ENCODE measurements at places on chromosomes 6 and 20.

DNA sequence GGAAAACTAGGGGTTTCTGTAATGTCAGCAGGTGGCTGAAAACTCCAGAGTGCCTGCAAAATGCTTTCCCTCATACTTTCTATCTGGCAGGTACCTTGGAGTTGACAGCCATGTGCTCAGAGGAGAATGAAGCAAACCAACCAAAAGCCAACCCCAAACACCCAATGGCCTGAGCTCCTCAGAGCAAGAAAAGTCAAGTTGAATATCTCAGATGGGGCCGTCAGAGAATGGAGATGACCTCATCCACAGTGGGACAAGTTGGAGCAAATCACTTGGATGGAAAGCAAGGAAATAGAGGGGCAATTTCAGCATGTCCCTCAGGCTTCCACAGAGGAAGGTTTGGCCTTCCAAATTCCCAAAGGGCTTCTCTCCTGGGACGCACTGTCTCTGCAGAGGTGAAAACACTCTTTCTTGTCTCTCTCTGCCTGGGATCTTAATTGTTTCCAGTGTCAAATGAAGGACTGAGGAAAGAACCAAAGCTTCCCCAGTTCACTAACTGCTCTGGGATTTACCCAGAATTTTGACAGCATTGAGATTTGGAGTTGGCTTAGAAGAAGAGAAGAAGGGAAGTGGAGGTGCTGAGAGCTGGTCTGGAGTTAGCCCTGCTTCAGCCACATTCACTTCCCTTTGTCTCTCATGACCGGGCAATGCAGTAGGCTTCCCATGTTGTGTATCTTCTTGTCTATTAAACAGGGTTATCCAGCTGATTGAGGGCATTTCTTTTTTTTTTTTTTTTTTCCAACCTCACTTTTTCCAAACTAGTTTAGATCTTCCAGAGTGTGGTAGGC lies 42.2 kb downstream of the PRND start:
- no peak for DNase-seq

DNA sequence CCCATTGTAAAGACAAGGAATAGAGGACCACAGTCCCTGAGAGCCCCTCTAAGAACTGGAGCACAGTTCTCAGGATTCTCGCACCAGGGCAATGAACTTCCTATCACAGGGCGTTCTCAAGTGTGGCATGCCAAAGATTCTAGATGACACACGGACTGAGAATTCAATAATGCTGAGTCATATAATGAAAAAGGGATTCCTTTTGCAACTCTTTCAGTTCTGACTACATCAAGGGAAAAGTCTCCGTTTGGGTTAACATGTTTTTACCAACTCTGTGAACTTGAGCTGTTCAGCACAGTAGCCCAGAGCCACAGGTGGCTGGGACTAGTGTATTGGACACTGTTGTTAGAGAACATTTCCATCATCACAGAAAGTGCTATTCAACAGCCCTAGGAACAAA lies 3.4 kb downstream of the MED20 start:
- DNase-seq, result peak; percentile 49

GRCh38 chr20:44018259-44018941 lies 103.7 kb downstream of the TOX2 start:
- no peak for DNase-seq

- no peak for DNase-seq
These were observed 18.7 kb upstream of the COL10A1 start for GRCh38 chr6:116144605-116145004.

- no peak for DNase-seq
These were observed 15.9 kb downstream of the PNPLA1 start for GRCh38 chr6:36285797-36286196.

GRCh38 chr6:15299430-15300131 lies 53.7 kb downstream of the JARID2 start:
- peak; percentile 96 for DNase-seq

GRCh38 chr6:117504478-117505144 lies 22.1 kb downstream of the DCBLD1 start:
- no peak for DNase-seq

DNA sequence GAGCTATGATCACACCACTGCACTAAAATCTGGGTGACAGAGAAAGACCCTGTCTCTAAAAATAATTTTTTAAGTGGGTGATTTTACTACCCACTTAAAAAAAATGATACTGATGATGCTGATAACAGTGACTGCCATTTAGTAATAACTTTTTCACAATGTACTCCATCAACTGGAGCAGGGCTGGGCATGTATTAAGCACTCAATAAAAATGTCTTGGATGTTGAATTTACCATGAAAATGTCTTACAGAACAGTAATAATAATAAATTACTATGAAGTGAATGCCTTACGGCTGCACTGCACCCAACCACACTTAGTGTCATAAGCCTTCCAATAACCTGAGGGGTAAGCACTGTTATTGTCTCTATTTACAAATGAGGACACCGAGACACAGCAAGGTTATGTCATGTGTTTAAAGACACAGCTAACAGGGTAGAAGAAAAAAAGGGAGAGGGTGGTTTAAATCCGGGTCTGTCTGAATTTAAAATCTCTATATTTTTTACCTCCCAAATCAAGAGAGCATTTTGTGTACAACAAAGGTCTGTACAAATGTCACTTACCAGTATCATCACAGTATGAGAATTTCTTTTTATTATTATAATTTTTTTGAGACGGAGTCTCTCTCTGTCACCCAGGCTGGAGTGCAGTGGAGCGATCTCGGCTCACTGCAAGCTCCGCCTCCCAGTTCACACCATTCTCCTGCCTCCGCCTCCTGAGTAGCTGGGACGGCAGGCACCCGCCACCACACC lies 21.5 kb downstream of the RIMS4 start:
- DNase-seq, result no peak

DNA sequence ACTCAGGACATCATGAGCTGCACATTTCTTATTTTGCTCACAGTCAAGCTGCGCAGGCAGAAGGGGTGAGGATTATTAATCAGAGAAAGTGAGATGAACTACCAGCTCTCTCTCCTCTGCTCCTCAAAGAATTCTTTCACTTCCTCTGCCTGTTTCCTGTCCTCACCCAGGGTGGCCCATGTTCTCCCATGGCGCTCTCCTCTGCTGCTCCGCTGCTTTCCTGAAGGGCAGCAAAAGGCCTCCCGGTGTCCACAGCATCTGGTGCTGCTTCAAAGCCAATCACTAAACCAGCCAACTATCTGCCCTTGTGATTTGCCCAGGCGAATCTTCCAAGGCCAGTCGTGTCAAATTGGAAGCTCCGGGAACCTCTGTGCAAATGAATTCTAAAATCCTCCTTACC lies 324.2 kb downstream of the TPBG start:
- no peak for DNase-seq

DNA sequence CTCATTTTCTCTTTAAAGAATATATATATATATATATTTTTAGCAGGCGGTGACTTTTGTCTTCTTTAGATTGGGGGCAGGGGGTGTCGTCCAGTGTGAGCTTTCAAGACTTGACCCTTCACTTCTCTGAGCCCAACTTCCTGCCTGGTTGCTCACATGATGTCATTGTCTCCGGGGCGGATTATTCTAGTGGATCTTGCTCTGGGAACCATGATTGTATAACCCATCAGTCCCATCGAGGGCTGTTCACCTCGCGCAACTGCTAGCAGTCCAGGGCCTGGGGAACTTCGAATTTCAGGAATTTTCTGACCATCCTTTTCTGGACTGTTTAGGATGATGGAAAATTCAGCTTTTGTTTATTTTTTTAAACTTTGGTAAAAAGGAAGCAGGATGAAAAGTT lies 1.0 kb downstream of the IGF2R start:
- DNase-seq, result peak; percentile 73

DNA sequence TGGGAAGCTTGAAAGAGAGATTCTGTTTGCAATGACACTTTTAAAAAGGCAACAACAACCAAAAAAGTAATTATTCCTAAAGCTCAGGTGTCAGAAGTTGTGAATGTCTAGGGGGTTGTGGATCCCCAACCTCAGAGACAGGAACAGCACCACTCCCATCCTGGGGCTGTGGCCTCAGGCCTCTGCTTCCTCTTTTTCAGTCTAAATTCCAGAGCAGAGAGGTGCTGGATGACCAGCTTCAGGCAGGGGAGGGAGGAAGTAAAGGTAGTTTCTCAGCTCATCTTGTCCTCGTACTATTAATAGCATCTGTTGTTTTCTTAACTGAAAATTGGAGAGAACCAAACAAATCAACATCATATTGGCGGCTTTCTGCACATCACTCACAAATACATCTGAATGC lies 8.3 kb downstream of the NT5E start:
- DNase-seq, result peak; percentile 41

GRCh38 chr20:23574977-23575376 lies 6.7 kb upstream of the CST9L start:
- no peak for DNase-seq

DNA sequence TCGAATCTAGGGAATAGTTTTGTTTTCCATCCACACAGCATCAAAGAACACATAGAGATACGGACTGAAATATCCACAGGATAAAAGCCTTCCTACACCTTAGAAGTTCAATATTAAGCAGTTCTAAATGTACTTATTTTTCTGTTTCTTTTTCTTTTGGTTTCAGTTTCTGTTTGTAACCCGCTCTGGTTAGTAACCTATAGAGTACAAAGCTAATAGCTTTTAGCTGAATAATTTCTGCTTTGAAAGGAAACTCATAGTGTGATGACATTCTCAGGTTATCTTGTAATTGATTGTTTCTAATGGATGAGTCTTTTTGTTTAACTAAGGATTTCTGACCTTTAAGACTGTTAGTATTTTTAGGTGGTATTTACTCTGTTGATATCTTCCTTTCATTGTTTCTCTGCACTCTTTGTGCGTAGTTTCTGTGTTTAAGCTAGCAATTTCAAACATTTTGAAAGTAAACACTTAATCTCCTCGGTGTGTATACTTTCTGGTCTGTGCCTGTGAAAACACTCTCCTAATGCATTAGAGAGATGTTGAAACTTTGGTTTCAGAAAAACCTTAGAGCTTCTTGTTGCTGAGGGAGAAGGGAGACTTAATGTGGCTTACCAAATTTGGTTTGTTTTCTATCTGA lies 385.5 kb downstream of the HDGFL1 start:
- no peak for DNase-seq

DNA sequence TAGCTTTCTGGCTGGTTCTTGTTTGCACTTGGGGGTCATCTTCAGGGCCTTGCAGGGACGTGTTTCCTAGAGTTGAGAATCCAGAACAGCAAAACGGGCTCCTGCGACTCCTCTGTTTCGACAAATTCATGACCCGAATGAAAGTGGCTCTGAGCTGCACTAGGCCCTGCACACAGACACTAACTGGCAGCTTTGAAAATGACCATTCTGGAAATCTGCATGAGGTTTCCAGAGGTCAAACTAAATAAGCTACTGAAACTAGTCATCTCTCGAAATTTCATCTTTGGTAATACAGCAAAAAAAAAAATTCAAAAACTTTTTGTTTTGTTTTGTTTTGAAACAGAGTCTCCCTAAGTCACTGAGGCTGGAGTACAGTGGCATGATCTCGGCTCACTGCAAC lies 15.5 kb upstream of the BMP7 start:
- DNase-seq, result peak; percentile 33

DNA sequence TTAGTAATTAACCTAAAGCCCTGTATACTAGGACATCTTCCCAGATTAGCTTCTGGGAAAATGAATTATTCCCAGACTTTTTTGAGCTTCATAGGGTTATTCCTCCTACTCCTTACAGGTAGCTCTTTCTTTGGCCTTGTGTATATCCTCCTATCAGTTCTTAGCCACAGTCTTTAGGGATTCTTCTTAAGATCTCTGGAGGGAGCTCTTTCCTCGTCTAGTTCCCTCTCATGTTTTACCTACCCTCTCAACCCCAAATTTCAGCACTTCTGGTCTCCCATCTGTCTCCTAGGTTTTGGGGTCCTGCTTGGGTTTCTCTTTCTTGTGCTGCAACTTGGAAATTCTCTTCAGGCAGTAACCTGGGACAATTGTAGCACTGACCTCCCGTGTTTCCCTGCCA lies 46.4 kb upstream of the SLC35B3 start:
- DNase-seq, result peak; percentile 18

GRCh38 chr6:31272436-31272835 lies 544 bp upstream of the HLA-C start:
- DNase-seq, result peak; percentile 28

GRCh38 chr6:169370666-169371343 lies 117.2 kb upstream of the THBS2 start:
- no peak for DNase-seq

- no peak for DNase-seq
These were observed 15.1 kb upstream of the HLA-A start for GRCh38 chr6:29927275-29927569.

- DNase-seq, result no peak
These were observed 42.7 kb upstream of the NOX3 start for GRCh38 chr6:155498370-155498769.

- peak; percentile 66 for DNase-seq
These were observed 52.0 kb downstream of the ITCH start for GRCh38 chr20:34415079-34415478.

DNA sequence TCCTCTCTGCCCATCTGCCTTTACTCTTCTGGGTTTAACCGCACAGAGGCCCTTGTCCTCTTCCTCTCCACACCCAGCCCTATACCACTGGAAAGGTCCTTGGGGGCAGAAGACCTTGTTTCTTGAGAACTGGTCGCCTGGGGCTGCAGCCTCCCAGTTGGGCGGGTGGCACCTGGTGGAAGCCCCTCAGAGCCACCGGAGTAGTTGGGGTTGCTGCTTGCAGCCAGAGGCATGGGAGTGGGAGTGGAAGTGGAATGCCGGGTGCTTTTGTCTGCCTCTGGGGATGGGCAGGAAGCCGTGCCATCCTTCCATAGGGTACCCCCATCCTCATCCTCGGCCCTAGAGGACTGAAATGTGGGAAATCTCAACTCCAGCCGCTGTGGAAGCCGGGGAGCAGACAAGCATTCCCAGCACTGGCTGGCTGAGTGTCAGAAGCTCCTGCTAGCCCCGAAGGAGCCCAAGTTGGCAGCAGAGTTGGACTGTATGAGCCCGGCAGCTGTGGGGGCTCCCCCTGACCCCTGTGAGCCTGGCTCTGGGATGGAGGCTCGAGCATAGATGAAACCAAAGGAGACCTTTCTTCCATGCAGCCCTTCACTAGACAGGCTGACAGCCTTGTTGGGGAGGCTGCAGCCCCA lies 1.2 kb downstream of the VSTM2L start:
- no peak for DNase-seq

DNA sequence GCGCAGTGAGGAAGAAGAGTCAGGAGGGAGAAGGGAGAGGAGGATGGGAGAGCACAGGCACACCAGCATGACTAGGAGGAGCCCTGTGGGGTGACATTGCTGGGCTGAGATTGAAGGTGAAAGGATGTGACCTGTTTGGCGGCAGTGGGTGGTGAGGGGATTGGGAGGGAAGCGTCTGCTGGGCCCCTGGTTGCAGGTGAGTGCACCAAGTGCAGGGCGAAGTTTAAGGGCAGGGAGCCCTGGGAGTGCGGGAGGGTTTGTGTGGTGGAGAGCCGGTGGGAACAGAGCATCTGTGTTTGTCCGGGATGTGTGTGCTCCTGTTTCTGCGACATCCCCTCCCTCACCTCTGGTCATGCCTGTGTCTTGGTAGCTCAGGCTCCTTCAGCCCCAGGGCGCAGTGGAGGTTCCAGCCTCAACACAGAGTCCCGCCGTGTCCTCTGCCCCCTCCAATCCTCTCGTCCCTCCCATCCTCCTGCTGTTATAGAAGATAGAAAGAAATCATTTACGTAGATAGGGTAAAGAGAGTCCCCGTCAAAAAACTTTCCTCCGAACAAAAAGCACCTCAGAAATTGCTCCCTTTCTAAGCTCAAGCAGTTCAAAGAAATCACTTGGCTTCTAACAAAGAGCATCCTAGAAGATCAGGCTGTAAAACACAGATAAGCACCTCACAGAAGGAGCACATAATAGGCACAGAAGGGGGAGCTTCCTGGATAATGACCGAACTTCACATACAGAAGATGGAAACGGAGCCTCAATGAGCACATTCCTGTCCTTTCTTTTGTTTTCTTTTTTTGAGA lies 25.0 kb downstream of the ULBP1 start:
- no peak for DNase-seq

Measured in GM12865 (cell line).